ENCODE measurements at places on chromosomes 6 and 20.

DNA sequence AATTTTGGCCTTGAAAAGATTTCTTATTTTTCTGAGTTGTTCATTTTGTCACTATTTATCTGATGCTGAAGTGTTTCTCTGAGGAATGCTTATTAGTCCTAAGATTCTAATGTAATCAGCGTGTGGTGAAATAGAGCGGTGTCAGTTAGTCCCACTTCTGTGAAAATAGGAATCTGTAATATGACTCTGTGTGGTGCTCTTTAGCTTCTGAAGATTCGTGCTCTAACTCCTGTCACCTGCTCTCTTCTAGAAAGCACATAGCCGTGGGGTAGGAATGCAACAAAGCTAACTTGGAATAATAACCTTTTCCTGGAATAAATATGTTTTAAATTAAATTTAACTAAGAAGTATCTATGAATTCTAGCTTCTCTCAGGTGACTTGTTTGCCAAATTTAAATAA is 90.4 kb downstream of the BCKDHB start:
- DNase-seq: no peak

- DNase-seq: no peak
Measured at GRCh38 chr20:50456452-50457324, 53.5 kb upstream of the PTPN1 start.

GRCh38 chr20:638579-638978 is 14.4 kb downstream of the SRXN1 start:
- DNase-seq: no peak

DNA sequence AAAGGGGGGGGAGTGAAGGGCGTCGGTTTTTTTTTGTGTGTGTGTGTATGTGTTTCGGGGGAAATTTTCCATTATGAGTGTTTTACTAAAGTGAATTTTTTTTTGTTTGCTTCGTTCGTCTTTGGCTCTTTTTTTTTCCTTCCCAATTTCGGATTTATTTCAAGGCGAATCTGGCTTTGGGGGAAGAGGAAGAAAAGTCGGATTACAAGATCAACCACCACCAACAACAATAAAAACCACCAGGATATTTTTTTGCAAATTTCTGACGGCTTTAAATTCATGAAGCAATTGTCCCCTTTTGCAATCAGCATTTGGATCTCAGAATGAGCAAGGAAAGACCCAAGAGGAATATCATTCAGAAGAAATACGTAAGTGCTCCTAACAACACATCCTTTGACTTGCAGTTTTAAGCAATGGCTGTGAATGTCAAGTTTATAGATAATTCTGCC is 372 bp downstream of the JARID2 start:
- DNase-seq: no peak

GRCh38 chr6:118652051-118652615 is 742 bp upstream of the CEP85L start:
- no peak for DNase-seq

DNA sequence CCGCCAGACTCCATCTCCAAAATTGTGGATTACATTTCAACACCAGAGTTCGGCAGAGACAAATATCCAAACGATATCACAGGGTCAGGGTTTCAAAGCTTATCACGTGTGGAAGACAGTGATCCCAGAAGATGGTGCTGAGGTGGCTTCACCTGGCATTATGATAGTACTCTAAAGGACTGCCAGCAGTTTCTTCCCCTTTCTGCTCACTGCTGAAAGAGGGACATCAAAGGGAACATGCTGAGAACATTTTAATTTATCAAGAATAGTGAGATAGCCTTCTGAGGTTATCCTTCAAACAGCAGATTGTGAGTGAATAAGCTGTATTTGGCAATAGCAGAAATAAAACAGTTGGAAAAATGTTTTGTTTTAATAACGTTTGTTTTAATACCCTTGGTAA is 79.7 kb downstream of the FIG4 start:
- no peak for DNase-seq

GRCh38 chr20:45052698-45053429 is 48.1 kb downstream of the KCNS1 start:
- no peak for DNase-seq

GRCh38 chr6:32742374-32742773 is 1.2 kb downstream of the HLA-DQA2 start:
- no peak for DNase-seq

DNA sequence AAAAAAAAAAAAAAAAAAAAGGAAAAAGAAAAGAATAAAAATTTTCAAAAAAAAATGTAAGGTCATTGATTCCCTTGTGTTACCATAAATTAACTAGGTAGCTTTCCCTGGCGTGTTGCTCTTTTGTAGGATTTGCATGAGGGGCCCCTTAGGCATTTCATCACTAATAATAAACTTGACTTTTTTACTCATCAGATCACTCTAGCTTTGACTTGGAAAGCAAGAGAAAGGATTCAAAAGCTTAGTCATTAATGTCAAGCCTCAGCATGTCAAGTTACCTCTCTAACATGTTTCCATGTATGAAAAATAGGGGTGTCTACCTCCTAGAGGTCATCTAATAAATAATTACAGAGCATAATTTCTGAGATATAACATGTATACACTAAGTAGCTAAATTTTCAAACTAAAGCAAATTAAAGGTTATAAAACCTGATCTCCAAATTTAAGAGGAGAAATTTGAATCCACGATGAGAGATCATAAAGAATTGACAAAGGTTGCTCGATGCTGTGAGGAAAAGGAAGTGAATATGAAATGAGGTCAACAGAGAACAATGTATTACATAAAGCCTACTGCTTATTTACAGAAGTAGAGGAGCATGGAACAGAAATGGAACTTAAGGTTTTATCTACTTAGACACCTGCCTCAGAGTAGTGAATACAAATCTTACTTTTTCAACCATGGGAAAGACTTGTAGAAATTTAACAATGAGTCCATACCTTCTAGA is 86.8 kb downstream of the ARHGAP18 start:
- no peak for DNase-seq

DNA sequence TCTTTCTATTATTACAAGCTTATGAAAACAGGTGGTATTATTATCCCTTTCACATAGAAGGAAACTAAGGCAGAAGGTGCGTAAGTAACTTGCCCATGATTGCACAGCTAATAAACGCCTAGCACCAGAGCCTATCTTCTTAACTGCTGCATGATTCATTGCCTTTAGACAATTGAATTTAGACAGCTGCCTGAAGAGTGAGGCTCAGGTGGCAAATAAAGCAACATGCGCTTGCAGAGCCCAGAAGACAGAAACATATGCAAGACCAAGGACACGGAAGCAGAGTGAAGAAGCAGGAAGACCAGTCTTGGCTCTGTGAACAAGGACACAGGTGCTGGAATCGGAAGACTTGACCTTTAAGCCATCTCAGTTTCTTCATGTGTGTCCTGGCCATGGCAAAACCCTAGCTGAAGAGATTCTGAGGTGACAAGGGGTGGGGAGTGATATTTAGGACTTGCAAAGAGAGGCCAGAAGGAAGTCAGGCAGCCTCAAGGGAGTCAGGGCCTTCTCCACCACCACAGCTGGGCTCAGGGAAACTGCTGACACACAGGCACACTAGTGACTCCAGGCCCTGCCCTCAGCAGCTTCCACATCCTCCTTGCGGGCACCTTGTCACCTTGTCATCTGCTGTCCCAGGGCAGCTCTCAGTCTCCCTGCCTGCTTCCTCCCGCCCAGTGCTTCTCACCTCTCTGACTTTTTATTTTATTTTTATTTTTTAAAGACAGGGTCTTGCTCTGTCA is 91.7 kb upstream of the SLC22A16 start:
- DNase-seq: no peak

DNA sequence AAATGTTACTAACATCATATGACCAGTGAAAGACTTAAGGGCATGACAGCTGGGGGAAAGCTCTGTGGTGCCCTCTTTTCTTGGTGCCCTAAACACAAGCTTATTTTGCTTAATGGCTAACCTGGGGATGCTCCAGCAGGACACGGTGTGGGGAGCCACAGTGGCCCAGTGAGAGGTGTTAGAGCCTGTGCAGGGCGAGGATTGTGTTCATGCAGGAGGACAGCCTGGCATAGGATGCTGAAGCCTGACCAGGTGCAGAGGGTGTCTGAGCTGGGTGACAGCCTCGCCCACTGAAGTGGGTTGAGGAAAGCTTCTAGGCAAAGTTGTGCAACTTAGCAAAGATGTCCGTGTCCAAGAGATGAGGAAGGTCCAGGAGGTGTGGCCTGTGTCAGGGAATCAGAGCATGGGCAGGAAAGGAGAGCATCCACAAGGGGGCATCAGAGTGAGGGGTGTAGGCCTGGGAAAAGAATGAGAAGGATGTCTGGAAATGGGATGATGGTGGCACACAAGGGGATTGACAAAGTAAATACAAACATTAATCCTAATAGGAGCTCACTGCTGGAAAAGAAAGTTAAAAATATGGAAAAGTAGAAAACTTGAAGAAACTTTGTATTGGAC is 33.9 kb downstream of the SLC17A4 start:
- peak; percentile 24 for DNase-seq

DNA sequence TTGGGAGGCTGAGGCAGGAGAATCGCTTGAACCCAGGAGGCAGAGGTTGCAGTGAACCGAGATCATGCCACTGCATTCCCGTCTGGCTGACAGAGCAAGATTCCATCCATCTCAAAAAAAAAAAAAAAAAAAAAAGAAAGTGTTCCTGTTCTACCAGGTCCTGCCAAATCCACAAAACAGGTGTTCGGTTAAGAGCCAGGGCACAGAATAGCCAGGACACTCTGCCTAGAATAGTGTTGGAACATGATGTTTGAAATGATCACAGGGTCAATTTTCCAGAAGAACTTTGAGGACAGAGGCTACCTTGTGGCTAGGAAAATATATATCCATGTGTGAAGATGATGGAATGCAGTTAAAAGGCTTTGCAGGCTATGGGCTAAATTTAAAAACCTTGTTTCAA is 63.6 kb upstream of the TRAF3IP2 start:
- DNase-seq: no peak

DNA sequence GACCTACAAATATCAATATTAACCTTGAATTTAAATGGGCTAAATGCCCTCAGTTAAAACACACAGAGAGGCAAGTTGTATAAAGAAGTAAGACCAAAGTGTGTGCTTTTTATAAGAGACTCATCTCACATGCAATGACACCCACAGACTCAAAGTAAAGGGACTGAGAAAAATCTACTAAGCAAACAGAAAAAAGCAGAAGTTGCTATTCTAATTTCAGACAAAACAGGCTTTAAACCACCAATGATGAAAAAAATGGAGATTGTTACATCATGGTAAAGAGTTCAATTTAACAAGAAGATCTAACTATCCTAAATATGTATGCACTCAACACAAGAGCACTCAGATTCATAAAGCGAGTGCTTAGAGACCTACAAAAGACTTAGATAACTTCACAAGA is 741.9 kb upstream of the MARCKS start:
- DNase-seq: no peak

DNA sequence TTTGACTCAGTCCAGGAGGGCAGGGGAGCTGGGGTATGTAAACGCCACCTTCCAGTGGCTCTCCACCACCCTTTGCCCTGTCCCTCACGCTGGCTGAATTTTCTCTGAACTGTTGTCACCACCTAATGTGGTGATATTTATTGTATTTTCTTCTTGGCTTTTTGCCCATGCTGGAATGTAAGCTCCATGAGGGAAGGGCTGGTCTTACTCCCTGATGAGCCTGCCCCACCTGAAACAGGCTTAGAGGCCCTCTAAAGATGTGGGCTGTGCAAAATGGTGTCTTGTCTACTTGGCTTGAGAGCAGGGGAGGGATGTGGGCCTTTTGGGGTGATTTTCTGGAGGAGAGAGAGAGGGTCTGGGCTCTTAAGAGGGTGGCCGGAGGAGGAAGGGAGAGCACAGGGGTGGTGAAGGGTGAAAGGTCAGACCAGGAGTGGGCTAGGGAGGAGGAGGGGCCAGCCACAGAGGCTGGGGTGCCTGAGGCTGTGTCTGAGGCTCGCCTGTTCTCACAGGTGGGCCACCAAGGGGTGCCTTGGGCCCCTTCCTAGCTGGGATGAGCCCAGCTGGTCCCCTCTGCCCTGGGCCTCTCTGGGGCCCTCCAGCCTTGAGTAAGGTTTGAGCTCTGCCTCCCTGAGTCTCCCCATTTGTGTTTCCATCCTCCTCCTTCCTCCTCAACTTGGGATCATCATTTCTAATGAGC is 37.3 kb downstream of the SPDEF start:
- no peak for DNase-seq

DNA sequence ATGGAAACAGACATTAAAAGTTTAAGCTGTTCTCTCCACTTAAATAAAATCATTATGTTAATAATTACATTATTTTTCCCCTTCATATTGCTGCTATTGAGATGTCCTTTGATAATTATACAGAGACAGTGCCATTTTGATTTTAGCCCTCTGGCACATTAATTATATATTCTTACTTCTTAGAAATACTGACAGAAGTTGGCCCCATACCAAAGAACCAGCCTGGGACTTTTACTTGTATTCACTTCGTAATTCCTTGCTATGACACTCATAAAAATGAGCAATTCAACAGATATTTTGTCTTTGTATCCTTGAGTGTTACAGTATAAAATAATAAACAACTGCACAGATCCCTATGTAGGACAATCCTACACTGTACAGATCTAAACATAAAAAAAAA is 743.7 kb downstream of the TBC1D32 start:
- no peak for DNase-seq

- no peak for DNase-seq
Measured at GRCh38 chr6:116887894-116888293, 10.9 kb downstream of the RFX6 start.

- no peak for DNase-seq
Measured at GRCh38 chr6:159819098-159819497, 19.0 kb downstream of the PNLDC1 start.
